ENCODE measurements at places on chromosomes 7 and 10.

DNA sequence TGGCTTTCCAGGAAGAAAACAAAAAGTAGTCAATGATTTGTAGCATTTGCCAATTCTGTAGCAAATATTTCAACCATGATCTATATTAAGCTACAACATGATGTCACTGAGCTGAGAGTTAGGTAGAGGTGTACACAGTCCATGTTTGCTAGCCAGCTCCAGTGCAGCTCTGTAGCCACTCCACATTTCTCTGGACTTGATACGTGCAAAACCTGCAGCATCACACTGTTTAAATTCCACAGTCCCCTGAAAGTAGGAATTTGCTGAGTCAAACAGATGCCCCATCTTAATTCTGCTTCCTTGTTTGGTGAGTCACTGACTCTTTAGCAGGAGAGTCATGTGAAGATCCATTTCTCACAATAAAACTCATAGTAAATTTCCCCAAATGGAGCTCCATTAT is 89.8 kb upstream of the LRRTM3 start:
- no peak for DNase-seq

- DNase-seq: no peak
These were observed 61.7 kb downstream of the ICA1 start for GRCh38 chr7:8200316-8200715.

- DNase-seq: no peak
These were observed 207.0 kb upstream of the SP8 start for GRCh38 chr7:20993693-20994092.

GRCh38 chr7:21948887-21949540 is 3.3 kb upstream of the CDCA7L start:
- DNase-seq: no peak

- DNase-seq: no peak
These were observed 32.0 kb downstream of the SNX8 start for GRCh38 chr7:2282185-2282751.

- DNase-seq: no peak
These were observed 86.5 kb downstream of the HIPK2 start for GRCh38 chr7:139691253-139691781.

DNA sequence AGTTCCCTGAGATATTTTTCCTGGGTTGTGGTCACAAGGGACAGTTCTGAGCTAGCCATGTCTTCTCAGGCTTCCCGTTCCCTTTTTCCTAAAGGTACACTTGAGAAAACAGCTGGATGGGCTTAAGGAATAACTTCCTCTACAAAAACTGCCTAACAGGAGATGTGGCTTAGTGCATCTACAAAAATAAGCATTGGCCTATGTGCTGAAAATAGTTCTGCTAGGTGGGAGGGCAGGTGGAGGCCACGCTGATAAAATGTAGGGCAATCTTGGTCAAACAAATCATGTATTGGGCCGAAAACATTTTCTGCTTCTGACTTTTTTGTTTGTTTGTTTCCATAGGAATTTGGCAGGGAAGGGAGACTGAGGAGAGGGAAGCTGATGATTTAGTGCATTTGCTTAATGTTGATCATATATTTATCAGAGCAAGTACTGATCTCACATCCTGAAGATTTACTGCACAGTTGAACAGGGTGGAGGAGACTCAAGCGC is 409.4 kb upstream of the FZD8 start:
- DNase-seq: no peak

DNA sequence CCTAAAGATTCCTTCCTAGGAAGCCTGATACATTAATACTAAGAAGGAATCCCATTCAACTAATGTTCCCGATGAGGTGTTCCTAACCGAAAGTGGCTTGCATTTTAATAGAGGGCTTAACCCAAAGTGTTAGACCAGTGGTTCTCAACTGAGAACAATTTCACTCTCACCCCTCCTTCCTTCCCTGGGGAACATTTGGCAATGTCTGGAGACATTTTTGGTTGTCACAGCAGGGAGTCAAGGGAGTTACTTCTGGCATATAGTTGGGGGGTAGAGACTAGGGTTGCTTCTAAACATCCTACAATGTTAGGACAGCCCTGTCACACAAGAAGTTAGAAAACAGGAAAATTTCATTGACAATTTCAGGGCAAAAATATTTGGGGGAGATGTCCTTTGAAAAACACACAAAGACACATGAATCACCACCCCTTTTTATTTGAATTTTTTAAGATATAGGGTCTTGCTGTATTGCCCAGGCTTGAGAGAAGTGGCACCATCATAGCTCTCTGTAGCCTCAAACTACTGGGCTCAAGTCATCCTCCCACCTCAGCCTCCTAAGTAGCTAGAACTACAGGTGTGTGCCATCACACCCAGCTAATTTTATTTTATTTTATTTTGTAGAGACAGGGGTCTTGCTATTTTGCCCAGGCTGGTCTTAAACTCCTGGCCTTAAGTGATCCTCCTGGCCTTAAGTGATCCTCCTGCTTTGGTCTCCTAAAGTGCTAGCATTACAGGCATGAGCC is 50.7 kb downstream of the WNT2 start:
- no peak for DNase-seq

DNA sequence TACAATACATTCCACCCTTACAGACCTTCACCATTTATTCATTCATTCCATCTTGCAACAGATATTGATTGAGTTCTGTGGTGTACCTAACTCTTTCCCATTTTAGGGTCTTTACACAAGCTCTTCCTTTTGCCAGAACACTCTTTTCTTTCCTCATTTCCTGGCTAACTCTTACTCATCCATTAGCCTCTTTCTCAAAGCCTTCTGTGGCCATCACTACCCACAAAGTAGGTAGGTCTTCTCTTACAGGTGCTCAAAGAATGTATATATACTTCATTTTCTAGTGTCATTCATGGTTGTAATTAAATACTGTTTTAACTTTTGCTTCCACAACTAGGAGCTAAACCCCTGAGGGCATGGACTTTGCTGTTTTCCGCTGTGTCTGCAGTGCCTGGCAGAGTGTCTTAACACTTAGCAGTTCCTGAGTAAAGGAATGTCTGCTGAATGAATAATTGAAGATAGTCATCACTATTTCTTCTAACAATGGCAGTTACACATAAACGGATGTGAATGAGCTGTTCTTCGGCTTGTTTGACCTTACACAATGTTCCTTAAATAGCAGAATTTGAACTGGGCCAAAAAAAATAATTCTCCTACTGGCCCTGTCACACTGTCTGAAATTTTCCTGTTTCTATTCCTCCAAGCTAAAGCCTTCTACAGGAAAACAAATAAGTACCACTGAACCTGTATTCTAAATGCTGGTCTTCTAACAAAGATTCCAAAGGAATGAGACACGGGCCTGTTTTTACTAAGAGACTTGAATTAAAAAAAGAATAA is 15.1 kb downstream of the BCAP29 start:
- DNase-seq: no peak

DNA sequence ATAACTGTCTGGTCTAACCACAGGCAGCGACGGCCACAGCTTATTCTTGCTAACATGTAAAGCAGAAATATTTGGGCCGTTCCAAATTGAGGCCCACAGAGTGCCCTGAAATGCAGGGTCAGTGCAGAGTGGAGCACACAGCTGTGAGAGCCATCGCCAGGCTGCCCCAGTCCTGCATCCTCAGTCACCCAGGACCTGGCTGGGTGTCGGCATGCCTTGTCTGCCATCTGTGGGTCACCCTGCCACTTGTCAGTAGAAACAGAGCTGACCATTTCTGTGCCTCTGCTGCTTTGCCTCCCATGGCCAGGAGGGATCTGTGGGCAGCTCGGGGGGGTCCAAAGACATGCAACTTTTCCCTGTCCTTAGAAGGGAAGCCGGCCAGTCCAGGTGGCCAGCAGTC is 57.3 kb upstream of the BTBD16 start:
- DNase-seq: no peak

DNA sequence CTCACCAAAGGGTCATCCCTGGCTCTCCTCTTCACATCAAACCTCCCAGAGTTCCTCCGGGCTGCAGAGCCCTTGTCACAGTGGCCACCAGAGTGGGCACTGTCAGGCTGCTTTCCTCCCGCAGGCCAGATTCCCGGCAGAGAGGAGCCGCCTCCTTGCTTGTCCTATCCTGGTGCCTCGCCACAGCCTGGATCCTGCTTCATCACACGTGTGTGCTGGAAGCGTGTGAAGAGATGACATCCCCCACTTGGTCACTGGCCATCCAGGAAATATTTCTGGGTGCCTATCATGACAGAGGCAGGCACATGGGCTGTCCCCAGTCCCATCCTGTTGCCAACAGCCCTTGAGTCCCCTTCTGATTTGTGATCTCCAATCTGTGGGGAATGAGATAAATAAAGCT is 15.0 kb downstream of the INSIG1 start:
- no peak for DNase-seq

DNA sequence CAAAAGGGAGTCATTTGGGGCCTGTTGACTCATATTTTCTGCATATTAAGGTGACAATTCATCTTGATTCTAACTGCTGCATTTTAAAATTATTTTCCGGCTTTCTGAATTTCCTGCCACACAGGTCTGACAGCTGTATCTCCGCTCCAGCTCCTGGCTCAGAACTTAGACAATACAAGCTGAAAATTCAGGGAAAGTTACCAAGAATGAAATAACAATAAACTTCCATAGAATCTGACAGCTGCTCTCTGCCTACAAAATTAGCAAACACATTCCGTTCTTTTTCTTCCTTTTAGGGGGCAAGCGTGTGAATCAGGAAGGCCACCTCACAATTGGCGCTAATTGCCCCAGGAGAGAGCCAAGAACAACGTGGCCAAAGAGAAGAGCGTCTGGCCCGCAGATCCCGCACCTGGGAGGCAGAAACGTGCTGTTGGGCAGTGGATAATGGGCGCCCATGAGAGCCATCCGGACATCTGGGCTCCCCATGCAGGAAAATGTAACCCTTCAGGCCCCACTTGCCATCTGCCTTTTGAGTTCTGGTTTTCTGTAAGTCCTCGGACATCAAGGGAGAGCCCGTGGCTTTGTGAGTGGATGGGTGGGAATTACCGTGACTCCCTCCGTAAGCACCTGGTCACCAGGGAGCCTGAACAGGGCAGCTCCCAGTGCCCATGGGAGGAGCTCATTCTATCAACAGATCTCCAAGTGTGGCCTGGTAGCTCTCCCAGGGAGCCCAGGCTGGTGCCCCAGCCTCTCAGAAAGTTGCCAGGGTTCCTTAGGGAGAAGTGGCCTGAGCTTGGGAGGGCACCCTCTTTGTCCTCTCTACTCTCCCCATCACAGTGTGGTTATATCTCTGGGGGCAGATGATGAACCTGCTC is 5.0 kb downstream of the CLRN3 start:
- no peak for DNase-seq

- DNase-seq: peak; percentile 59
These were observed 68.0 kb downstream of the PIP4K2A start for GRCh38 chr10:22646388-22646853.

- no peak for DNase-seq
These were observed 4.6 kb downstream of the CHST3 start for GRCh38 chr10:71968553-71969474.

DNA sequence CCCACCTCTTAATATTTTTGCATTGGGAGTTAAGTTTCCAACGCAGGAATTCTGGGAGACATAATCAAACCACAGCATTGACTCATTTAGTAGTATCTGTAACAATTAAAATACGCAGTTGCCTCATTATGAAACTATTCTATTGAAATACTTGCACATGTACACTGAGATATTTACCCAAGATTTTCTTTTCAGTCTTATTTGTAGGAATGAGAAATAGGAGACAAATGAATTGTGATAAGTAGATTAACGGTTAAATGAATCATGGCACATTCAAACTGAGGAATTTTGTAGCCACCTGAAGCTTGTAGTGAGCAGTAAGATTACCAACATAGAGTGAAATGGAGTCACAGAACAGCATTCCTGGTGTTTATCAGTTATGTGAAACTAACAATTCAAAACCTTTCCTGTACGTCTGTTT is 18.1 kb downstream of the RP9 start:
- no peak for DNase-seq

DNA sequence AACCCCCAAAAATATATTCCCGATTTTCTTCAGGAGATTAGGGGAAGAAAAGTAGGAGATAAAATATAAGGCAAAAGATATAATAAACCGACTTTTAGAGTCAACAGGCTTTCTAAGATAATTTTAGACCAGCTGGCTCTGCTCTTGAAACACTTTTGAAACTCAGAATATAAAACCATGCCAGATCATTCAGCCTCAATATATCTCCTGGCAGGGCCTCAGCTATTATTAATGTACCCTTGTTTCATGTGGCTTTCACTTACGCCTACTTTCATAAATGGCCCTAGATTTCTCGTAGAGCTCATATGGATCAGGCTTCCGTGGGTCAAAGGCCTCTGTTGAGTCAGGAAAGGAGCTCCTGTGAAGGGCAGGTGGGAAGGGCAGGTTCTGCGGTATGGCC is 396.0 kb downstream of the PHTF2 start:
- DNase-seq: no peak

- DNase-seq: no peak
These were observed 4.0 kb downstream of the CLRN3 start for GRCh38 chr10:127888521-127889312.

DNA sequence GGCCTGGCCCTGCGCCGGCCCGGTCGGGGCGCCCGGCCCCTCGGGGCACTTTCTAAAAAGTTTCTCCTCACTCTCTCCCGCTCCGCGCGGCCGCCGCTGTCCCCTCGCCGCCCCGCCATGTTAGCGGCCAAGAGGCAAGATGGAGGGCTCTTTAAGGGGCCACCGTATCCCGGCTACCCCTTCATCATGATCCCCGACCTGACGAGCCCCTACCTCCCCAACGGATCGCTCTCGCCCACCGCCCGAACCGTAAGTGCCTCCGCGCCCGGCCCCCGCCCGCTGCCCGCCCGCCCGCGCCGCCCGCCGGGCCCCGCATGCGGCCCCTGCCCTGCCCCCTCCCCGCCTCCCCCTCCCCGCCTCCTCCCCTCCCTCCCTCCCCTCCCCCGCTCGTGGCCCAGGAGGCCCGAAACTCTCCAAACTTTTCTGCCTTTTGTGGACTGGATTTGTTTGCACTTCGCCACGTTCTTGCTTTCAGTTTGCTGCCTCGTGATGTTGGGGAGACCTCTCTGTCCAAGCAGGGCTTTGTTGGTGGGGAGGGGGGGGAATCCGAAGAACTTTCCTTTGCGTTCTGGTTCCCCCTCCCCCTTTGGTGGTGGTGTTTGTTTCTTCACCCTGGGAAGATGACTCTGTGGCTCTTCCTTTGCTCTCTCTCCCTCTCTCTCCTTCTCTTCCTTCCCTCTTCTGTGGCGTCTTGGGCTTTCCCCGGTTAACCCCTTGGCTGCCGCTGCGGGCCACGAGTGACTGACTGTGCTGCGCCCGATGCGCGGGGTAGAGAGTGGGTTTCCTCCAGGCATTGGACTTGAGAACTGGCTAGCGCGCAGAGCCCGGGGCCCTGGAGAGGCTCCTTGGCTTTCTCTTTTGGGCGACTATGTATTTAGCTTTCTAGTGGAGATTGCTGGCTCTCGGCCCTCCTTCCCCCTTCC is 1.6 kb downstream of the TCF7L2 start:
- peak; percentile 23 for DNase-seq

GRCh38 chr10:118827053-118827452 is 72.3 kb upstream of the CACUL1 start:
- no peak for DNase-seq

Data from CD4-positive, alpha-beta T cell treated with Interleukin-6 at 100 ng/mL for 8 hours (primary cell).